ENCODE measurements at places on chromosomes 11 and 22.

DNA sequence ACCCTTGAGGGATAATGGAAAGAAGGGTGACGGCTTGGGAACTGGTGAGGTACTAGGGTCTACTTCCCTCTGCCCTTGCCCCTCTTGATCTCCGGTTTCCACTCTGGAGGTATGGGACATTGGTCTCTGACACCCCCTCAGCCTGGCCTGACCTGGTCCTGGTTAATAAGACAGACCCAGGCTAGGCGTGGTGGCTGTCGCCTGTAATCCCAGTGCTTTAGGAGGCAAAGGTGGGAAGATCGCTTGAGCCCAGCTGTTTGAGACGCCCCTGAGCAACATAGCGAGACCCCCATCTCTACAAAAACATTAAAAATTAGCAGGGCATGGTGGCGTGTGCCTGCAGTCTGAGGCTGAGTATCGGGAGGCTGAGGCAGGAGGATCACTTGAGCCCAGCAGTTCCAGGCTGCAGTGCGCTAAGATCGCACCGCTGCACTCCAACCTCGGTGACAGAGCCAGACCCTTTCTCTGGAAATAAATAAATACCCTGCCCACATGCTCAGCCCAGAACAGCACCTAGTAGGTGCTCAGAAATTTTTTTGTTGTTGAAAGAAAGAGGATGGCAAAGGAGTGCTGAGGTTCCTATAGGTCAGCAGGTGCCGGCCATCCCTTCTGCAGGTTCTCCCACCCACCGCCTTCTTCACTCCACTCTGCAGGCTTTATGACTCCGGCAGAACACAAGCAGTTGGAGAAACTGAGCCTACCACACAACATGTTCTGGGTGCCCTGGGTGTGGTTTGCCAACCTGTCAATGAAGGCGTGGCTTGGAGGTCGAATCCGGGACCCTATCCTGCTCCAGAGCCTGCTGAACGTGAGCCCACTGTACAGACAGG, 6.3 kb downstream of the BEST1 start:
- DNase-seq, result no peak

- no peak for DNase-seq
Measured at GRCh38 chr11:75557666-75558494, 4.2 kb upstream of the SERPINH1 start.

- no peak for DNase-seq
Measured at GRCh38 chr11:93329936-93330445, 551 bp upstream of the DEUP1 start.

- DNase-seq, result no peak
Measured at GRCh38 chr11:3044004-3044403, 13.2 kb downstream of the CARS1 start.

DNA sequence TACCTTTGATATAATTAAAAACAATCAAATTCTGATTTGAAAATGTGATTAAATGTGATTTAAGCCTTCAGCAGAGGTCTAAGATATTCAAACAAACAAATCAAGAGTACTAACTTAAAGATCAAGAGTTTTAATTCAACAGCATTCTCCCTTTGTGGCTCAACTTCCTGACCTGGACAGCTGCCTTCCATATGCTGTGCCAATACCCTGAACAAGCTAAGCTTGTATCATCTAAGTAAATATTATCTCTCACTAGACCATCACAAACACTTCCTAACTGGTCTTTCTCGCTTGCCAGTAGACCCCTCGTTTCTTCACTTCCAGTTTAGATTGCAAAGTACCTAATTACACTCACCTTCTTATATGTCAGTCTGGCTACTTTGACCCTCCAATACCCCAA, 35.9 kb upstream of the P4HA3 start:
- DNase-seq, result no peak

- no peak for DNase-seq
Measured at GRCh38 chr11:19828382-19829108, 115.9 kb downstream of the NAV2 start.

DNA sequence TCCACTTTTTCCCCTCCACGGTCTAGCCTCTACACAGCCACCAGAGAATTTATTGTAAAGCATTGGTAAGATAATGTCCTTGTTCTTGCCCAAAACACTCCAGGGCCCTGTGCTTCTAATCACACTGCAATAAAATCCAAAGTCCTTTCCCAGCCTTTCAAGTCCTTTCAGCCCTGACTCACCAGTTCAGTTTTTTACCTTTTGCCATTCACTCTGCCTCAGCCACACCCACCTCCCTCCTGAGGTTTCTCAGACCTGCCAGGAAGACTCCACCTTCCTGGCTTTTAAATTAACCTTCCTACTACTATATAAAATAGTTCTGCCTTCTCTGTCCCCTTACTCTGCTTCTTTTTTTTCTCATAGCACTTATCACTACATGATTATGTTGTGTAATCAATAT, 91.0 kb upstream of the ARHGAP32 start:
- DNase-seq, result no peak

DNA sequence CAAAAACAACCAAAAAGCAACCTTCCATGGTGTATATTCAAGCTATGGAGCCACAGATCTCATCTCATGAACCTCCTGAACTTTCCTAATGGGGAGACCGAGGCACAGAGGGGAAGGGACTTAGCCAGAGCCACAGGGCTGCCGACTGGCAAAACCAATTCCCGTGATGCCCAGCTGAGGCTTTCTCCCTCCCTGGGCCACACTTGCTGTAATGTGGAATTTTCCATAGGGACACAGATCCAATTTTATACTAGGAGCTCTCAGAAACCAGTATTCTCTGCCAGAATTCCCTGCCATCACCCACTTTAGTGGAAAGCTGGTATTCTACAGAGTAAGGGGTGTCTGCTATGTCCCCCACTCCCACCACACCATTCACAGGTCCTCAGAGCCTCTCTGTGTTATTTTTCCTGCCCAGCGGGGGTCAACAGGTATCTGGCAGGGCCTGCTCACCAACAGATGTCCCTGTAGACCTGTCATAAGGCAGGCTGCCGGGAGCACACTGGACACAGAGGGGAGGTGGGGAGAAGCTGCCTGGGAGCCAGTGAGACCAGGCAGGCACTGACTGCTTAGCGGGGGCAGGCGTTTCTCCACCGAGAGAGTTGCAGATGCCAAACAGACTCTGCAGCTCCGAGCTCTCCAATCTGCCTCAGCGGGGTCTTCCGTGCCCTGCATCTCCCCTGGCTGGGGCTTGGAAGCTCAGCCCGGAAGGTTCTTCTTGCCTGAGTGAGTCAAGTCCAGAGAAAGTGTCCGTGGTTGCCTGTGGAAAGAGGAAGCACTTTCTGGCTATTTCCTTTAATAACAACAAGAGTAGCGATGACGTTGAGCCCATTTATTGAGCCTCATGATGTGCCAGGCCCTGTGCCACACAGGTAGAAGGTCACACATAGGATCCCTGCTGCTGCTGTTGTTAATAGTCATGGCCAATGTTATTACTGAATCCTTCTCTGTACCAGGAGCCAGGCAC, 26.3 kb downstream of the RPS6KA4 start:
- DNase-seq, result no peak

DNA sequence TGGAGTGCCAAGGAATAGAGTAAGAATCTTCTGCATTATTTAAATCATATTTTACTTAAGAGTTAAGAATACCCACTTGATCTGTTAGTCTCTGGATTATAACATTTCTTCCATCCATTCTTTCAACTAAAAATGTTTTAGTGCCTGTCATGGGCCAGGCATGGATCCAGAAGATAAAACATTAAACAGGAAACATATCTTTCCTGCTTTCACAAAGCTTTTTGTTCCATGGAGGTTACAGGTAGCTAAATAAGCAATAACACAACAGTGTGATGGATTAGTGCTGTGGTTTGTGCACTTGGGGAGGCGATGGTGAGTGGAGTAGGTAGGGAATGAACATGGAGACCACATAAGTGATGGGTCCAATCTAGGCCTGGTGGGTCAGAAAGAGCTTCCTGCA, 258.5 kb downstream of the DDX10 start:
- DNase-seq, result no peak

DNA sequence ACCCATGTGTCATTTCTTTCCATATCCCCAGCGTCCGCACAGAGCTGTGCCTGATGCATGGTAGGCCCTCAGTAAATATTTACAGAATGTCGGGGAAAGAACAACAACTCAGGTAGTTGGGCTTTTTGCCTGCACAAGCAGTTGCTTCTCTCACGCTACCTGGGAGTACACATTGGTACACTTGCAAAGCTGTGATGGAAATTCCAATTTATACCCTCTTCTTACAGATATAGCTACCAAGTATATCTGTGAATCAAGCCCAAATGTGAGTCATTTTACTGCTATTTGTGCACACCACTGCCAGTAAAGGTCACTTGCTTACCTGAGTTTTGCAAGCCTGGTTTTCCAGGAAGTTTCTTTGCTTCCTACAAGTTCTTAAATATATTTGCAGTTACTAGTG, 333.0 kb upstream of the NARS2 start:
- DNase-seq, result no peak

GRCh38 chr11:45652781-45653180, 12.6 kb downstream of the CHST1 start:
- DNase-seq, result no peak

DNA sequence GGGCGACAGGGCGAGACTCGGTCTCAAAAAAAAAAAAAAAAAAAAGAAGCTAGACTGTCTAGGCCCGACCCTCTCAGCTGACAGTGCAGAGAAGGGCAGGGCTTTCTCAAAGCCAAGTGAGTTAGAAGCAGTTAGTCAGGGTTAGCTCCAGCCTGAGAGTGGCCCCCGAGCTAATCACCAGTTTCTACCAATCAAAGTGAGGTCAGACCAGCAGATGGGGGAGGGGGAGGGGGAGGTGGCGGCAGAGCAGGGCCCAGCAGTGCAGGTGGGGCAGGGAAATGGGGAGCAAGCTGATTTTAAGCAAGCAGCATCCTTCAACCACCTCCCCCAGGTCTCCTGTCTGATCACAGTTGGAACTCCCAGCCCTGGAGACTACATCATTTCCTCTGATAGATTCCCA, 55.3 kb upstream of the PRR5 start:
- DNase-seq, result no peak

DNA sequence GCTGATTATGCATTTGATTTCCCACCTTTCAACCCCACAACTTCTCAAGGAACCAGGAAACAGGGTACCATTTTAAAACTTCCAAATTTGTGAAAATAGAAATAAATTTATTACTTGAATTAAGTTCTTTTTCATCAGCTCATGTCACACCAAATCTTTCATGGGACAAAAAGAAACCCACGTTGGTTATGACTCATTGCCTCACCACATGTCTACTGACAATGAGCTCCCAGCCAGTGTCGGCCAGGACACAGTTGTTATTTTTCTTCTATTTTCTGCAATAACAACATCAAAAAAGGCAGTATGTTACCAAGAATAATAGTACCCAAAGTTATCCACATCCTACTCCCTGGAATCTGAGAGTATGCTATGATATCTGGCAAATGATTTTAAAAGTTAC, 17.3 kb downstream of the MS4A6A start:
- no peak for DNase-seq

DNA sequence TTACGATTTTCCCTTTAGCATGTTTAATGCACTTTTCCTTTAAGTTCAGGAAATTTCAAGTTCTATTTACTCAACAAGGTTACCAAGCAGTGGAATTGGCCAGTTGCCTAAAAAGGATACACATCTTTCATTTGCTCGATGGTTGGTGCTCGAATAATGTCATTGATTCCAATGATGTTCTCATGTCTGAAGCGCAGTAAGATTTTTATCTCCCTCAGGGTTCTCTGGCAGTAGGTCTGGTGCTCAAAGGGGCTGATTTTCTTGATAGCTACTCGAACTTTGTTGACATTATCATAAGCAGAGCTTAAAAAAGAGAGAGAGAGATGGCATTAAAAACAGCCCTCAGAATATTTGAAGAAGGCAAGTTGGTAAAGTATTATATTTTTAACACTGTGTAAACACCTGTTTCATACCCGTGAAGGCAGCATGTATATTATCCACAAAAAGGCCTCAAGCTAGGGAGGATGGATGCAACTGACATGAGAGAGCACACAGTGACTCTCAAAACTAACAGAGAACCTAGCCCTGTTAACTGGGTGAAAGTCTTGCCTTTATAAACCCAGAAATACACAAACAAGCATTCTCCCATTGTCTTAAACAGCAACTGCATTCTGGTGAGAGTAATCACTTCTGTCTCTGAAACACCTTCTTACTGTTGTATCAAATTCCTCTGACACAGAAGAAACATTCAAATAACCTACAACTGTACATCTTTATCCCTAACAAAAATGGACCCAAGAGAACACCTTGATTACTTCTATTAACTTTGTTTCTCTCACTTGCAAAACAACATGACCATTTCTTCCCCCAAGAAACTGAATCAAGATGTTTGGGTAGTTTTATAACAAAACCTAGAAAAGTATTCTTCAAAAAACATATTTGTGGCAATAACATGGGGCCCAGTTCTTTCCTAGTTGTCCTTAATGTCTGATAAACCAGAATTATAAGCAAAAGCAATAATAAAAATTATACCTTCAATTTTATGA, 59.6 kb downstream of the MAPK1 start:
- no peak for DNase-seq

- no peak for DNase-seq
Measured at GRCh38 chr22:45425101-45425500, 11.6 kb downstream of the RIBC2 start.

- DNase-seq, result no peak
Measured at GRCh38 chr11:123640677-123641494, 13.5 kb downstream of the SCN3B start.

DNA sequence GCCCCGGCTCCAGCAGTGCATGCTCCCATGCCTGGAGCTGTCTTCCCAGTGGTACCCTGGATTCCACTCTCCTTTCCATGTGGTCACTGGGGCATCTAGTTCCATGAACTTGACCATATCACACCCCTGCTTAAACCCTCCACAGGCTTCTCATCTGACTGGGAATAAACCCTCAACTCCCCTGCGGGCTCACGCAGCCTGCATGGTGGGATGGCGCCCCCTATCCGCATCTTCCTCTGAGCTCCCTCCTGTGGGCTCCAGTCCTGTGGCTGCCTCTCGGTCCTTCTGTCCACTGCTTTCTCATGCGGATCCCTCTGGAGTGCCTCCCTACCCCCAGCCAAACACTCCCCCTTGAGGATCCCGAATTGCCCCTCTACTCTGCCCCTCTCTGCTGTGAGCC, 41.4 kb upstream of the TTLL12 start:
- no peak for DNase-seq

DNA sequence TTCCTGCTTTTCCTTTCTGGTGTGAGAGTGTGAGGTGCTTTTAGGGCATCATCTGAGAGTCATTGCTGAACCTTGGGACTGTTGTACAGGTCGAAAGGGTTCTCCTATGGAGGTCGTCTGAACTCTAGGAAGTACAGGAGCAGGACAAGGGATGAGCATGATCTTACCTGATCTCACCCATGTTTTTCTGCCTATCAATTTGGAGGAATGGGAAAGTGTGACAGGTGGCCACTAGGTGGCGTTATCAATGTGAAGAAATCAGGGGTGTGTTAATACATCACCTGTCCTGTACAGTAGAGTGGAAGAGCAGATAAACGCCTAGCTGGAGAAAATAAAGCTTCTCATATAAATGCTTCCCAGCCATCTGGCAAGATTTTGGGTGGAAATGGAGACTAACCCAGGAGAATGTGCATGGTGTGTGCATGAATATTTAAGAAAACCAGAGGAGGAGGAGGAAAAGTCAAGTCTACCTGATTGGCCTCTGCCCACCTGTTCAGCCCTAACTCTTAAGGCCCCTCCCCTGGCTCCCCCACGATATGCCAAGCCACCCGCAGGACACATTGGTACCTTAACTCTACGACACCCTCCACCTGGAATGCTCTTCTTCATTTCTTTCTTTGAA, 72.0 kb upstream of the NARS2 start:
- DNase-seq, result no peak
